T follicular helper cell (primary cell): ENCODE measurements at places on chromosomes 2 and 18.

GRCh38 chr2:85753035-85753524 is 711 bp upstream of the ATOH8 start:
- no peak for DNase-seq

- no peak for DNase-seq
Observed at GRCh38 chr2:23460228-23460627, 75.2 kb downstream of the KLHL29 start.

GRCh38 chr2:97722227-97722626 is 8.9 kb downstream of the ZAP70 start:
- no peak for DNase-seq

- DNase-seq, result no peak
Observed at GRCh38 chr2:100953406-100954043, 48.6 kb upstream of the RPL31 start.

- DNase-seq, result no peak
Observed at GRCh38 chr2:188746727-188747126, 227.4 kb upstream of the COL3A1 start.

DNA sequence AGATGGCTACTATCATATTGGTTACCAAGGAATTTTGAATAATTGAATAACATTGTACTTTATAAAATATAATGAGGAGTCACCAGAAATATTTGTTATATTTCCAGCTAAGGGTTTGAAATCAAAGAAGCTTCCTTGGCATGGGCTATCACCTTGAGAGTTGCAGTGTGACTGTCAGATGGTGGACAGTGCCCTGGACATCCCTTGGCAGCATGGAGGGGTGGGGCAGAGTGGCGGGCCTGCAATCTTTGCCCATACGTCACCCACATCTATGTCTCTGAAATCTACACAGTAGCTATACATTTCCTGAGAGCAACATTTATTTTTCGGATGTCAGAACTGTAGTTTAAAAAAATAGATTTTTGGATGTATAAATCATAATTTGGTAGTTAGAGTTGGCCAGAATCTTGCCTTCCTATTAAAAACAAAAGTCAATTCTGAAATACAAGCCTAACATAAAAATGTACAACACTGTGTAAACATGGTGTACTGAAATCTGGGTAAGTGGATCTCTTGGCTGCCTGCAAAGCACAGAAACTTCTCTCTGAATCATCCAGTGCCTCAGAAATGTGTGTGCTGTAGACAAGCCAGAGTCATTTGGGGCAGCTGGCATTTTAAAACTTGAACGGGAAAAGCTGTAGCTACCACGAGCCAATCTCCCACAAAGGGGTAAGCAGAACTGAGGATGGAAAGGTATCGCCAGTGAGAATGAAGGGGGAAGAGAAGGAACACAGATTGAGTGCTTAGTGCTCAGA is 124.2 kb upstream of the ARHGAP28 start:
- DNase-seq, result no peak

DNA sequence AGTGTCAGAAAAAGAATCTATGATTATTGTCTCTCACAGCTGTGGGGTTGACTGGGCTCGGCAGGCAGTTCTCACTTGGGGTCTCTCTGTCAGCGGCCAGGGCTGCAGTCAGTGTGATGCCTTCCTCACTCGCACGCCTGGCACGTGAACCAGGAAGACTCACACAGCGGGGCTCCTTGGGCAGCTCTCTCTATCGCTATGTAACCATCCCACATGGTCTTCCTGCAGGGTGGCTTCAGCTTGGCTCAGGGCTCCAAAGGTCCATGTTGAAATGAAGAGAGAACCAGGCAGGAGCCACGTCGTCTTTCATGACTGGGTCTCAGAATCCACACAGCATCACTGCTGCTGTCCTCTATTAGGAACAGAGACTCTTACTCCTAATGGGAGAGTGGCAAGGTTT is 30.6 kb upstream of the SLC1A4 start:
- no peak for DNase-seq

DNA sequence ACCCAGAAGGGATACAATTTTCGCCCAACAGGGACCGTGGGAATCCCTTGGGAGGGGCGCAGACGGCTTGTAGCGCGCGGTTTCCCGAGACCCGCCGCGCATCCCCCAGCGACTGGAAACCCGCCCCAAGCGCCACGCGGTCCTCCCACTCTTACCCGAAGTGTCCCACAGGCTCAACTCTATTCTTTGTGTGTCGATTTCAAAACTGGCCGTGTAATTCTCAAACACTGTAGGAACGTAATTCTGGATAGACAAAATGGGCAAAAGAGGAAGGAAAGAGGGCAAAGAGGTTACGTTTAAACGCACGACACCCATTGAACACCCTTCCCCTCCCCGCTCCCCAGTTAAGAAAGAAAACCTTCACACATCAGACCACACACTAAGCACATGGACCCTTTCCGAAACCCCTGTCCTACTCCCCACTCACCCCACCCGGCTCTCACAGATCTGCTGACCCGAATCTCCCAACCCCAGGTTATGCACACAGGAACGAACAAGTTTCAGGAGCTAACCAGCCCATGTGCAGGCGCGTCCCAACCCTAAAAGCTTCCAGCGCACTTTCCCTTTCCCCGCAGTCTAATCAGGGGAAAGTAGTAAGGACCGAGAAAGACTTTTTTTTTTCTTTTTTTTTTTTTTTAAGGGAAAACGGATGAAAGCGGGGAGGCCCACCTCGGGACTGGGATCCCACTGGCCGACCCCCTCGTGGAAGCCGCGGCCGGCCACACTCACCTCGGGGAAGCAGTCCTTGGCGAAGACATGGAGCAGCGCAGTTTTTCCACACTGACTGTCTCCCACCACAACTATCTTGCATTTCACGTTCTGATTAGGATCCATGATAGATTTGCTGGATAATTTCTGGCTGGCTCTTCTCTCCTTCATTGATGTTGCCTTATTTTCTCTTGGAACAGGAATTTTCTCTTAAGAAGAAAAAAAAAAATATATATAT is 655 bp downstream of the RND3 start:
- DNase-seq, result no peak

GRCh38 chr2:152766928-152767327 is 48.5 kb downstream of the ARL6IP6 start:
- DNase-seq, result no peak

DNA sequence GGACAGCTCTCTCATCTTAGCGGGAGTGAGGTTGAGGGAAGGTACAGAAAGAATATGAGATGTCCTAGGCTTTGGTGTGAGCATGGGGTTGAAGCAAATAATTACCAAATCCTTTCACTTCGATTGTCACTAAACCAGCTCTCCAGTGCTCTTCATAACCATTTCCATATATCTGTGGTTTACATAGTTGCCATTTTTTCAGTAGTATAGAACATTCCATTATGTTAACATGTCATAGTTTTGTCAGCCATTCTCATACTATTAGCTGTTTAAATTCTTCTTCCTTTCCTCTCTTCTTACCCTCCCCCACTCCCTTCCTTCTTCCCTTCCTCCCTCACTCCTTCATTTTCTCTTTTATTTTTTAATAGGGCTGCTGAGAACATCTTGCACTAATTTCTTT is 205.9 kb downstream of the BABAM2 start:
- DNase-seq, result no peak

DNA sequence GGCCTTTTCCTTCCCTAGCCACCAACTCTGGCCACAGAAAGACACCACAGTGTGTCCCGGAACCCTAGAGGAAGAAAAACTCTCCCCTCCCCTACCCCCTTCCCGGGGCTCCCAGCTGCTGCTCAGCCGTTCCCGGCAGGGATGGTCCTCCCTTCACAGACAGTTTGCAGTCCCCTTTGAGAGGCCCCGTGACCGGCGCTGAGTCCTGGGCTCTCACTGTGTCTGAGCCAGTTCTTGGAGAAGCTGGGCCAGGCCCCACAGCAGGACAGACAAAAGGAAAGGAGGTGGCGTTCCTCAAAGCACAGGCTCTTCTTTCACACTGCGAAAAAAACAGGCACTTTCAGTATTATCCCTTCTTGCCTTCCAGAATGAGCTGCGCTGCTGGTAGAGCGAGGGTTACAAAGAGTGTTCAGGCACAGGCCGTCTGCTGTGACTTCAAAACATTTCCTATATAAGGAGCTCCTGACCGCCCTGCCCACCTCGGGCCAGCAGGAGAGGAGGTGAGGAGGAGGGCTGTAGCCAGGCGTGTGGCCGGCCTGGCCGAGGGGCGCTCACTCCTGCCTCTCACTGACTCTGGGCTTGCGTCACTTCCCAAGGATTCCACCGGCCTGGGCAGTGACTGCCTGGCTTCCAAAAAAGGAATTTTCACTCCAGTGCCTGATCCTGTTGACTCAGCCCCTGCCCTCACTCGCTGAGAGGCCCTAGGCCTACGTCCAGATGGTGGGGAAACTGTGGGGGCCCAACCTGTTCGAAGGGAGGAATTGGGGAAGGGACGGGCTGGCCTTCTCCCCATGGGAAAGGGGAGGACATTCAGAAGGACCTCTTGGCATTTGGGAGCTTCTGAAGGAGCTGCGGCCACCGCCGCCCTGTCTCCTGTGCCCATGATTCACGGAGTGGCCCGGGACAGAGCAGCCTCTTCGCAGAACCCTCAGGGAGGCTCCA is 24.9 kb downstream of the CIDEA start:
- no peak for DNase-seq

GRCh38 chr2:162258686-162259085 is 15.4 kb upstream of the FAP start:
- no peak for DNase-seq

DNA sequence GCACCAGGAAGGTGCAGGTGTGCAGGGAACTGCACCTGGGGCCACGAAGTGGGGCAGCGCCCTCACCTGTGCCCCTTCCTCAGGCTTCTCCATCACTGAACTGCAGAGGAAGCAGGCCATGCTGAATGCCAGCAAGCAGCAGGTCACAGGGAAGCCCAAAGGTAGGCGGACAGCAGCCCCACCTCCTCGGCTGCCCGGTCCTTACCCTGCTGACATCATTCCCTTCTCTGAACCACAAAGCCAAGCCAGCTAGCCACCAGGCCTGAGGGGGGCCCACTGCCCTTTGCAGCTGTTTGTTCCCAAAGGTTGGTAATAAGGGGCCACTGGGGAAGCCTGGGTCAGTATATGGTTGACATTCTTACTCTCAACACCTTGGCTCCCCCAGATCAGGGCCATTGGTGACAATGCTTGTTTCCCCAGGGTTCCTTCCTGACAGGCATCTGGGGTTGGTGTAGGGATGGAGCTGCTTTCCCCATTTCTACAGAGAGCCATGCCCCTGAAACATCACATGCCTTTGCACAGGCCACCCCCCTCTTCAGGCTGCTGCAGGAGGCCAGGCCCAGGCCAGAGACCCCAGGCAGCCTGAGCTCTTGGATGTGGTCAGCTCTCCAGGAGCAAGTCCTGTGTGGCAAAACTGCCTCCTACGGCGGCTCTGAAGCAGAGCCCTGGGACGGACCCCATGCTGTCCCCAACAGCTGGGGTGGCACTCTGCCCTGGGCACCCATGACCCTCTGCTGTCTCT is 47.8 kb downstream of the FAM168B start:
- DNase-seq, result no peak

- DNase-seq, result no peak
Observed at GRCh38 chr18:50814395-50814794, 5.4 kb downstream of the MRO start.

DNA sequence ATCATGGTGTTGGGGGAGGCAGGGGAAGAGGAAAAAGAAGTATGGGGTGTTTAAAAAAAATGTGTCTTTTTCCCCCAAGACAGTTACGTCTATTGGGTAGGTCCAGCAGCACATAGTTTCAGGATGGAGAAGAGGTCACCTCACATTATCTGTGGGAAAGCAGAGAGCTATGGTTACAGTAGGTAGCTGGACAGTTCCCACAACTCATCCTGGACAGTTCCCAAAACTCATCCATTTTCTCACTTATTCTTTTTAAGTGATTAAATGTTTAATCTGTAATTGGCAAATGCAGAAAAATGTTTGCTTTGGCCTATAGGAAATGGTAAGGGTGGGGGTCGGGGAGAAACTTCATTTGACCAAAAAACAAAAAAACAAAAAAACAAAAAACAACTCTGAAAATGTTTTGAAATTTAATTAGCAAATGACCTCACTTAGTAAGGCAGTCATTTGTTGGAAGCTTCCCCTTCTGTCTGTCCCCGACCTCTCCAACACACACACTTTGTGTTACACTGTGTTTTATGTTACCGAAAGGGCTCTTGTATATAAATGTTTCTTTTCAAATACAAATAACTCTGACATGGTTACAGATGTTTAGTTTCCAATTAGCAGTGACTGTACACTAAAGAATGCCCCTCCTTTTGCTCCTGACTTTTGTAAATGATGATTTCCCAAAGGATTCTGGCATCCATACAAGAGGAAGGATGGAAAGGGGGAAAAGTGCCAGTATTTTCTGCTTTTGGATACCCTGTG is 173.3 kb upstream of the ZFP36L2 start:
- no peak for DNase-seq

DNA sequence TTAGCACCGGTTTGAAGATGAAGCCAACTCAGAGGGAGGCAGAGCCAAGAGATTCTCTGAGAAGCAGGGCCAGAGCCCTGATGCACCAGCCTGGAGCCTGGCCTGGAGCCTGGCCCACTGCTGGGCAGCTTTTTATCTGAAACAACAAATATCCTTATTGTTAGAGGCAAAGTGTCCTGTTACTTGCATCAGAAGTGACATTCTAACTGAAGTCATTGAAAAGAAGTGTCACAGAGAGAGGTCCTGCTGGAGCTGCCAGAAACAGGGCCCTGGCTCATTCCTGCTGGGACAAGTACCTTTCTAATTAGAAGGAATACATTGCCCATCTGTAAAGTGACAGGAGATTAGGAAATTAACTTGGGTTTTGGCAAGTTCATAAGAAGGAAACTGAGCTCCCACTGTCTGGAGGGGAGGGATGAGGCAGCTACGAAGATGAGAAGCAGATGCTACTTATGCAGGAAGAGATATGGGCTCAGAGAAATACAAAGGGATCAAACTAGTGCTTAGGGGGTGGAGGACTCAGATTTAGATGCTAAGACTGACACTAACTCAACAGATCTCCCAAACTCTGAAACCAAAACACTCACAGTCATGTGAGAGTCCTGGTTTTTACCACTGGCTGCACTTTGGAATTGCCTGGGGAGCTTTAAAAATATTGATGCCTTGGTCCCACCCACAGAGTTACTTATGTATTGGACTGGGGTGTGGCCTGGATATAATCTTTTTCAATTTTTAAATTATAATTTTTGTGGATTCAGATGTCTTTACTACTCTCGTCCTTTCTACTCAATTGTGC is 11.0 kb upstream of the HK2 start:
- no peak for DNase-seq

- no peak for DNase-seq
Observed at GRCh38 chr2:173290518-173290917, 64.2 kb upstream of the CDCA7 start.

DNA sequence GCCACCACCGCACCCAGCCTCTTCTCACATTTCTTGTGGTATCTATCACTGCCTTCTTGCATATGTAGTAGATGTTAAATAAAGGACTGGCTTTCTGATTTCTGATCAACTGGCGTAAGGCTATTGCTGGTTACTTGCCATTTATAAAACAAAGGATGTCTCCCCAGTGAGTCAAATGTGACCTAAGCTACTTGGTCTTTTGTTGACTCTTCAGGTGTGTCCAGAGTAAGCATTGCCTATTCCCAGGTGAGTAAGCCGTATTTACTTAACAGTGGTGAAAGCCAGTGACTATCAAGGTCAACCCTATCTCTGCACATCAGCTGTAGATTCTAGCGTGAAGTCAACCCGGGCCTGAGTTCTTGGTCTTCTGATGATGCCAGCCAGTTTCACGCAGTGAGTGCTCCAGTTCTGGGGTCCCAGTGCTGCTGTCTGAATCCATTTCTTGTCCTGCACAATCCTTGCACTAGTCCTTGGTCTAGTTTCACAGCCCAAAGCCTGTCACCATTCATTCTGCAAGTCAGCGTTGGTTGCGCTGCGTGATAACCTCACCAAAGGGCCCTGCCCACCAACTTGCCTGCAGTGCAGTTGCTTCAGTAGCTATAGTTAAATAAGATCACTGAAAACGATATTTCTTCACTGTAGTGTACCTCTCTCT is 120.2 kb downstream of the GBX2 start:
- no peak for DNase-seq
